SK-N-SH (cell line): ENCODE measurements at places on chromosomes 5 and 9. TPM values are rescaled to one million over a fixed set of nuclear protein-coding genes. Genes with fewer than 3 reads are reported as not detected.

SLC6A19 gene
- polyA plus RNA-seq = not detected in 2 replicates

VLDLR gene
- polyA plus RNA-seq = 9.2 and 12.0 TPM in 2 replicates

LAMC3 gene
- 0.06 and 0.07 TPM in 2 replicates for polyA plus RNA-seq

TAF1L gene
- 0.02 TPM in 1 of 2 replicates, not detected in the other for polyA plus RNA-seq

SNCAIP gene
- 0.08 TPM in 1 of 2 replicates, not detected in the other for polyA plus RNA-seq

TMEM252 gene
- polyA plus RNA-seq = not detected in 2 replicates

GLRA1 gene
- not detected in 2 replicates for polyA plus RNA-seq

FOXD4L6 gene
- 0.05 TPM in 1 of 2 replicates, not detected in the other for polyA plus RNA-seq

ISL1 gene
- polyA plus RNA-seq = 15.2 and 15.5 TPM in 2 replicates

PROB1 gene
- polyA plus RNA-seq = 0.44 and 0.62 TPM in 2 replicates

FKBP15 gene
- polyA plus RNA-seq = 13.9 and 17.6 TPM in 2 replicates

LCN1 gene
- not detected in 2 replicates for polyA plus RNA-seq

RLN1 gene
- polyA plus RNA-seq = 0.23 and 0.37 TPM in 2 replicates

TMEM203 gene
- 55.6 and 57.0 TPM in 2 replicates for polyA plus RNA-seq
